ENCODE measurements at places on chromosomes 6 and 20.

GRCh38 chr6:62146954-62147853 lies 138.8 kb downstream of the KHDRBS2 start:
- no peak for DNase-seq

DNA sequence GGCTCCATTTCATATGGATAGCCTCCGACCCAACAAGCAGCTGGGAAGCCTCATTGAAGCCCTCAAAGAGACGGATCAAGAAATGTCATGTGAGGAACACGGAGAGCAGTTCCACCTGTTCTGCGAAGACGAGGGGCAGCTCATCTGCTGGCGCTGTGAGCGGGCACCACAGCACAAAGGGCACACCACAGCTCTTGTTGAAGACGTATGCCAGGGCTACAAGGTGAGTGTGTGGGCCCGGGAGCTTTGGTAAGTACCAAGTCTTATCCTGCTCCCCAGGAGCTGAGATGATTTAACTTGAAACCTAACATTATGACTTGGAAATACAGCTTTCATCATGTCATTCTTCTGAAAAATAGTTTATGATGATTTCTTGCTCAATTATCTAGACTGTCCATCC lies 4.1 kb downstream of the TRIM38 start:
- no peak for DNase-seq

- no peak for DNase-seq
Observed at GRCh38 chr6:3386374-3386857, 70.4 kb downstream of the SLC22A23 start.

DNA sequence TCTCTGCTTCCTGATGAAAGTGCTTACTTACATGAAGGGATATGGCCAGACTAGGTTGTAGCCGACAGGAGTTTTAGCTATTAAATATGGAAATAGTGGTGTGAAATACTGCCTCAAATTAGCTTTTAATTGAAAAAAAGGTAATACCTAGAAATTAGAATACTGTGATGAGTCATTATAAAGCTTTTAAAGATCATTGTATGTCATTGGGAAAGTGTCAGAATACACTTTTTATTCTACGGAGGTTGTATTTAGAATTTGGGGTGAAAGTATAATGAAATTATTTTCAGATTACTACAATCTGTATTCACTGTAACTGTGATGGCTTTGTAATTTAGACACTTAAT lies 2.2 kb downstream of the LOC128125822 start:
- no peak for DNase-seq

DNA sequence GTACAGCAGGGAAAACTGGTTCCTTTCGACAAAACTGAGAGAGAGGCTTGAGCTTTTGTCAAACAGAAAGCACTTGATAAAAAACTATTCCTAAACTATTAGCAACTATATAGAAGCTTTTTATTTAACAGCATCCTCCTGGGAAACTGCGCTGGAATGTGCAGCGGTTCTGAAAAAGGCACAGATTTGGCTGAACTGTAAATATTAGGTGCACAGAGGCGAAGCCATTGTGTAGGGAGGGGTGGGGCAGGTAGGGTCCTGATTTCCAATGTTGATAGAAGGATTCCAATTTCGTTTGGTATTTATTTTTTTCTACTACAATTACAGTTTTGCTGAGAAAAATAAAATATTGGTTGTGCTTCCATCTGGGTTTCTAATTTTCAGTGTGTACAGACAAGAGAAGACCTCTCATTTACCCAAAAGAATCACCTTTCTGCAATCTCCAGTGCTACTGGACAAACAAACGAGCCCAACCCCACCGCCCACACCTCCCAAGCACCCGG lies 698 bp upstream of the SH3BGRL2 start:
- no peak for DNase-seq

DNA sequence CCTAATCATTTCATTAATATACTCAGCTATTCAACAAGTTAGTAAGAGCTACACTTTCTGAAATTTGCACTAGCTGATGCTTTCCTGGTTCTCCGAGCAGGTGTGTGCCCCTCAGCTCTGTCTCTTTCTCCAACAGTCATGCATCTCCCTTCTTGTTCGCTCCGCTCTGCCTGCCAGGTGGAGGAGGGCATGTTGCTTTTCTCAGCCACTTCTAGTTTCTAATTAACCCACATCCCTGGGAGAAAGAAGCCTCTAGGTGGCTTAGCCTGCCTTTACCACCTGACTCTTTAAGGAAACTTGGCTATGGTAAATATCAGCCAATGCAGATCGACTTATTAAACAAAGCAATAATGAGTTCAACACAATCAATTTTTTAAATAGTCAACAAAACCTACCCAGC lies 34.2 kb downstream of the LRFN2 start:
- no peak for DNase-seq

GRCh38 chr20:45064812-45065211 lies 36.1 kb downstream of the KCNS1 start:
- no peak for DNase-seq

GRCh38 chr6:166803471-166803870 lies 152.9 kb downstream of the RNASET2 start:
- DNase-seq, result no peak

DNA sequence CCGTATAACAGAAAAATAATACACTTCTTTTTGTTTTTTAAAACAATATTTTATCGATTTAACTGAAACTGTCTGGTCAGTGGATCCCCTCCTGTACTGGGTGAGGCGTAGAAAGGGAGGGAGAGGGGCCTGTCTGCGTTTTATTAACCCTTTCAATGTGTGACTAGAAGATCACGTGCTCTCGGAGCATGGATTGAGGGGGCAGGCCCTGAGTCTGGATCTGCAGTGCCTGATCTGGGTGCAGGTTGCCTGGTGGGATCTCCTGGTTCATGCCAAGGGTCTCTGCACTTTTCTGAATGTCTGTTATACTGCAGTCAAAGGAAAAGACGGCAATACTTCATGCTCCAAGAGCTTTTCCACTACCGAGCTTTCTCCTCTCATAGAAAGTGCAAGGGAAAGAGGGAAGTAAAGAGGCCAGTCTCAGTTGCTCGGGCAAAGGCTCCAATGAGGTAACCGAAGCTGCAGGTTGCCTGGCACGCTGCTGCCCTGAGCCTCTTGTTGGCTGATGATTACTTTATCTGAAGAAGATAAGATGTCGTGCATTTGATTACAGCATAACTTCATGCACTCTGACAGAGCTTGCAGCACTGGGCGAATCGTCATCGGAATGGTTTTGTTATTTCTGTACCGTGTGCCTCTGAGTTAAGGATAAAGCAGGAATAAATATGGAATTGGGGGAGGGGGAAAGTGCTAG lies 167.5 kb upstream of the PMEPA1 start:
- DNase-seq, result no peak

DNA sequence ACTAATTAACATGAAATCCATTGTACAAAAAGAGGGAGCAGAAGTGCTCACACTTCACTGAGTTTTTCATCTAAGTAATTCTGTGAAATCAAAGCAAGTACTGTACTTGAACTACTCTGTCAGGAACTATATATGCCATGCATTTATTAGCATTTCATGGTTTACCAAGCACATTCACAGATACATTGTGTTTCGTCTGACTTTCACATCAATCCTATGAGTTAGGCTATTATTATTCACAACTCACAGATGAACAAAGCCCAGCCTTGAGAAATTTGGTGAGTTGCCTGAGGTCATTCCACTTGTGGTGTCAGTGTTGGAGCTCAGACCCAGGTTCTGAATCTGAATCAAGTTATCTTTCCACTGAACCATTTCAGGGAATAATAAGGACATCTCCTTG lies 33.7 kb upstream of the TENT5A start:
- no peak for DNase-seq

All from osteoblast (primary cell).